Left renal pelvis (tissue), 4 donors: ENCODE measurements at places on chromosomes 13 and 19. TPM values are rescaled to one million over a fixed set of nuclear protein-coding genes. Genes with fewer than 3 reads are reported as not detected.

The PSG3 gene
- 0.31 TPM for polyA plus RNA-seq

The MCEMP1 gene
- polyA plus RNA-seq: 0.26 TPM

The PDX1 gene
- not detected for polyA plus RNA-seq

The ZNF556 gene
- polyA plus RNA-seq: 1.3 TPM

The POU2F2 gene
- 0.69 TPM for polyA plus RNA-seq

The FFAR2 gene
- polyA plus RNA-seq: 1.4 TPM

The ZNF850 gene
- polyA plus RNA-seq: 3.1 TPM

The BEST2 gene
- not detected for polyA plus RNA-seq

The ZNF763 gene
- 8.0 TPM for polyA plus RNA-seq

The ACP7 gene
- polyA plus RNA-seq: 0.23 TPM

The DAND5 gene
- 0.10 TPM for polyA plus RNA-seq

The CYP4F12 gene
- 1.8 TPM for polyA plus RNA-seq

The C19orf81 gene
- 3.2 TPM for polyA plus RNA-seq

The PSG11 gene
- polyA plus RNA-seq: not detected

The ZNF433 gene
- polyA plus RNA-seq: 16.7 TPM

The SHISA2 gene
- 60.6 TPM for polyA plus RNA-seq

The PGLYRP1 gene
- 1.3 TPM for polyA plus RNA-seq

The NCR1 gene
- 0.13 TPM for polyA plus RNA-seq

The KIR2DL1 gene
- polyA plus RNA-seq: 0.11 TPM

The IGSF23 gene
- 0.73 TPM for polyA plus RNA-seq

The ZNF865 gene
- 7.2 TPM for polyA plus RNA-seq

The CLEC4G gene
- polyA plus RNA-seq: not detected

The RPL28 gene
- 1,027 TPM for polyA plus RNA-seq

The ZNF729 gene
- 0.55 TPM for polyA plus RNA-seq

The RCBTB2 gene
- 73.7 TPM for polyA plus RNA-seq

The TTYH1 gene
- 9.8 TPM for polyA plus RNA-seq

The CA11 gene
- polyA plus RNA-seq: 21.9 TPM

The C2CD4C gene
- polyA plus RNA-seq: 1.9 TPM

The FFAR3 gene
- polyA plus RNA-seq: 0.16 TPM

The POLD1 gene
- polyA plus RNA-seq: 20.5 TPM

The ZNF296 gene
- polyA plus RNA-seq: 0.69 TPM

The RHPN2 gene
- 3.8 TPM for polyA plus RNA-seq

The GJA3 gene
- 12.6 TPM for polyA plus RNA-seq

The SLAIN1 gene
- 20.5 TPM for polyA plus RNA-seq

The TDRD3 gene
- 46.9 TPM for polyA plus RNA-seq

The PTOV1 gene
- 239 TPM for polyA plus RNA-seq

The N4BP2L1 gene
- polyA plus RNA-seq: 23.4 TPM

The RAX2 gene
- 0.20 TPM for polyA plus RNA-seq

The ZNF749 gene
- 5.6 TPM for polyA plus RNA-seq

The PRTN3 gene
- polyA plus RNA-seq: 0.59 TPM

The PSMD8 gene
- 124 TPM for polyA plus RNA-seq

The CYP2B6 gene
- not detected for polyA plus RNA-seq

The C1QTNF9B gene
- polyA plus RNA-seq: 0.58 TPM

The ZNF85 gene
- polyA plus RNA-seq: 23.2 TPM

The CGB3 gene
- not detected for polyA plus RNA-seq

The KLK5 gene
- 1.0 TPM for polyA plus RNA-seq

The PLIN5 gene
- polyA plus RNA-seq: 10.9 TPM

The CBY2 gene
- polyA plus RNA-seq: 1.1 TPM

The SHISA7 gene
- polyA plus RNA-seq: 0.17 TPM

The SERPINE3 gene
- polyA plus RNA-seq: 0.79 TPM

The CBARP gene
- 2.2 TPM for polyA plus RNA-seq

The AP1M2 gene
- polyA plus RNA-seq: 44.3 TPM
